Fibroblast of skin of right quadriceps (primary cell): ENCODE measurements at places on chromosomes 7 and 10.

DNA sequence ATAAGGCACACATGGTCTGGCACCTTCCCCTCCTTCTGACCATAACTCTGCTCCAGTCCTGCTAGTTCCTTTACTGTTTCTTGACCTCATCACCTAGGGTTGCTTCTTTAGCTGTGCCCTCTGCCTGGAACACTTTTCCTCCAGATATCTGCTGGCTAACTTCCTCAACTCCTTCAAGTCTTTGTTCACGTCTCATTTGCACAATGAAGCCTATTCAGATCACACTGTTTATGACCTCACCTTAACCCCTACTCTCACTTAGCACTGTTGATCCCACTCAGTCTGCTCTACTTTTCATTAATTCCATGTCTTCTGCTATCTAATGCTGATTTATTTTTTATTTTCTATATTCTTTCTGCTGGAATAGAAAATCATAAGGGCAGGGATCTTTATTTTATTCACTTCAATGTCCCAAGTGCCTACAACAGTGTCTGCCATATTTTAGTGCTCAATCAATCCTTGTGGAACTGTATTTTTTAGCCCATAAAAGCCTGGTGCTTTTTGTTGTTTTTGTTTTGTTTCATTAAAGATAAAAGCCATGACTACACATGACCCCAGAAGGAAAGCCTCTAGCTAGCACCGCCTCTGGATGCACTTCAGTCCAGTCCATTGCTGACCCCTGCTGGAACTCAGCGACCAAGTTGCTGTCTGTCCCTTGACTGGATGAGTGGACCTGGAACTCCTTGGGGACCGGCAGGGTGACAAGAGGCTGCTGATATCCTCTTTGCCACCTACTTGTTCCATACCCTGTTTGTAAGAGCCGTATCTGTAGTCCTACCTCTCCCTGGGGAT, 12.3 kb downstream of the KLF14 start:
- DNase-seq = peak; percentile 48

- peak; percentile 52 for DNase-seq
Measured at GRCh38 chr10:5442065-5442989, 30.0 kb downstream of the NET1 start.

GRCh38 chr7:139646566-139646965, 123.1 kb downstream of the CLEC2L start:
- no peak for DNase-seq

DNA sequence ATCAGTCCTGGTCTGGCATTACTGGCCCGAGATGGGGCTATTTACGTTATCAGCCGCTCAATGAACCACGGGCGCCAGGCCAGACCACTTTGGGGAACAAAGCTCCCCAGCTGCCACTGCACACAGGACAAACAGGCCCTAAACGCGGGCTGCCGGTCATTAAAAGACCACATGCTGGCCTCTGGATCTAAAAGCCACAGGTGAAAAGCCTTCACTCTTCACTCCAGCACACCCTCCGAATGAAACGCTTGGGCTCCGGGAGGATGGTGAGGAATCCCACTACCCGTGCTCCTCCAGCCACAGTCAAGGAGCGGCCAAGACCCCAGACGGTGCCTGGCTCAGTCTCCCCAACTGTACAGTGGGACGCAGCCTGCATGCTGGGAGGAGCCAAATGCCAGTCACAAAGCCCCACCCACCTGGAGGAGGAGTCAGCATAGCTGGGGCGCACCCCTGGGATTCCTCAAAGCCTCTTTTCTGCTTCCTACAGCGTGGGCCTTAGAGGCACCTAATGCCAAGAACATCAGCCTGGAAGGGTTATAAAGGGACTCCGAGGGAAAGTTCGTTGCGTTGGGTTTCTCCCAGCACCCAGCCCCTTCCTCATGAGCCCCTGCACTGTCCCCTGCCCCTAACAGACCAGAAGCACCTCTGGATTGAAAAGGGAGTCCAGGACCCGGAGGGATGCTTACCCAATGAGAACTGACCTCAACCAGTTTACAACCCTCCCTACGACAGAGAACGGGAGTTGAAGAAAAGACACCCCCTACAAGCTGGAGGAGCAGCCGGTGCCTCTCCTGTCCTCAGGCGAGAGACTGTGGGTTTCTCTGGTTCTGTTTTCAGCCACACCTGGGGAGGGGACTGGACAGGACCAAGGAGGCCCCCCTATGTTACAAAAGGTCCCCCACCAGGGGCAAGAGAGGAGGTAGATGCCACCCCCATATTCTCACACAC, 4.7 kb downstream of the PDGFA start:
- DNase-seq = peak; percentile 42

DNA sequence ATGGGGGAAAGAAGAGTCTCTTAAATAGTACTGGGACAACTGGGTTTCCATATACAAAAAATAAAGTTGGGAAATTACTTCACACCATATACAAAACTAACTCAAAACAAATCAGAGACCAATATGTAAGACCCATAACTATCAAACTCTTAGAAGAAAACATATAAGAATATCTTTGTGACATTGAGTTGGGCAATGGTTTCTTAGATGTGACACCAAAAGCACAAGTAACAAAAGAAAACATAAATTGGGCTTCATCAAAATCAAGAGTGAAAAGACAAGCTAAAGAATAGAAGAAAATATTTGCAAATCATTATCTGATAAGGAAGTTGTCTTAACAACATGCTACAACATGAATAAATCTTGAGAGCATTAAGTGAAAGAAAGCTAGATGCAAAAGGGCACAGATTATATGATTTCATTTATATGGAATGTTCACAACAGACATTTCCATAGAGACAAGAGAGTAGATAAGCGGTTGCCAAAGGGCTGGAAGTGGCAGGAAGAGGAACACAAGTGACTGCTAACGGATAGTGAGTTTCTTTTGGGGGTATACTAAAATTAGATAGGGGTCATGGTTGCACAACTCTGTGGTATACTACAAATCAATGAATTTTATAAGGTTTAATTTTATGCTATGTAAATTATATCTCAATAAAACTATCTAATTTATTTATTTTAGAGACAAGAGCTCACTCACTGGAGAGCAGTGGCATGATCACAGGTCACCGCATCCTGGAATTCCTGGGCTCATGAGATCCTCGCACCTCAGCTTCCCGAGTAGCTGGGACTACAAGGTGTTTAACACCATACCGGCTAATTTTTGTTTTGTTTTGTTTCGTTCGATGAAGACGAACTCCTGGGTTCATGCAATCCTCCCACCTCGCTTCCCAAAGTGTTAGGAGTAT, 35.4 kb downstream of the JMJD1C start:
- peak; percentile 70 for DNase-seq

- DNase-seq = no peak
Measured at GRCh38 chr7:107043491-107043890, 1.0 kb upstream of the PRKAR2B start.

GRCh38 chr10:110817614-110818013, 54.1 kb upstream of the PDCD4 start:
- DNase-seq = no peak

GRCh38 chr7:26853788-26854393, 10.5 kb downstream of the SKAP2 start:
- peak; percentile 42 for DNase-seq

DNA sequence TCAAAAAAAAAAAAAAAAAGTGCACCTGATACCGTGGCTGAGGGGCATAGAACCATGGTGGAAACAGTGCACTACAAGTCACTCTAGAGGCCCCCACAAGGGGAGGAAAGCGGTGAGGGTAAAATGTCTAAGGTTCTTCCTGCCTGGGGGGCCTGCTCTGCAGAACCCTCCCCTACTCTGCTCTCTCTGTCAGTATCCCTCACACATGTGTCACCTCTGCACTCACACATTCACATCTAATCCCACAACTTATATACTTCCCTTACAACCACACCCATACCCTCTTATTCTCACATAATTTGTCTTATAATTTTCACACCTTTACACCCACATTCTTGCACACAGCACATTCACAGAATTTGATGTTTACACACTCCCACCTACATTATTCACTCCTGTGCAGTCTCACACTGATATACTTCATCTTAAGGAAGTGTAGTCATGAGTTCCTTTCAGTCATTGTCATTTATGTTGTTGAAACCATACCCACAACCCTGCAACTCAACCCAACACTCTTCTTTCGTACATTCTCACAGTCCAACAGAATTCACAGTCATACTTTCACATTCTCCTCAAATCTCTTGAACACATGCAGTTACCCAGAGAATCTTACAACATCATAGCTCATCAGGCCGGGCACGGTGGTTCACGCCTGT, 68.0 kb upstream of the PAX2 start:
- DNase-seq = no peak

DNA sequence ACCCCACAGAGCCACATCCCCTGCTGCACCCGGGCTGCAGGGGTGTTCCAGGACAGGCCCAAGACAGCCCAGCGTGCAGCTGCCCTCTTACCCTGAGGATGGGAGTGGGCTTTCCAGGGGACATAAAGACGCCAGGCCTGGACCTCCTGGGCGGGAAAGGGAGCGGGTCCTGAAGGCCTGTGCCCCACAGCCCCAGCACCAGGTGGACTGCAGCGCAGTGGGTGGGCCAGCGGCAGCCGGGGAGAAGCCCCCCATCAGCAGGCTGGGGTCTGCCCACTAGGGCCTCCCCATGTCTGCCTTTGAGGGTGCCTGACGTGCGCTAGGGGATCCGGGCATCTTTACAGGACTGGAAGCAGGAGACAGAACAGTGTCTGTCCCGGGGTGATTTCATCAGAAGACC, 22.6 kb upstream of the ZNF735 start:
- DNase-seq = no peak

DNA sequence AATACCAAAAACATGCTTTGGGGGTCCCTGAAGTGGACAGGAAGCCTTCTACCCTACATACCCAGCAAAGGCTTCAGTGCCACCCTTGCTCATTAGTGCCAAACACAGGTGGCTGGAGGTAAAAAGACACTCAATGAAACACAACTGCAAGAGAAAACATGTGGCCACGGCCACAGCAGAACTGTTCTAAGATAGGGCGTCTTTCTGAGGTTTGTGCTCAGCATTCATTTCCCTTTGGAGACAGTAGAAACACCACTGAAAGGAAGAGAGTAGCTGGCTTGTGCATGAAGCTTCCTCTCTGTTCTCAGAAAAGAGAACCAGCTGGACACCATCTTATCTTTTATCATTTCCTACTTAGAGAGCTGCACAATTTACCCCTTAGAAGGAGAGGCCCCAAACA, 143.0 kb downstream of the PLXNA4 start:
- no peak for DNase-seq

DNA sequence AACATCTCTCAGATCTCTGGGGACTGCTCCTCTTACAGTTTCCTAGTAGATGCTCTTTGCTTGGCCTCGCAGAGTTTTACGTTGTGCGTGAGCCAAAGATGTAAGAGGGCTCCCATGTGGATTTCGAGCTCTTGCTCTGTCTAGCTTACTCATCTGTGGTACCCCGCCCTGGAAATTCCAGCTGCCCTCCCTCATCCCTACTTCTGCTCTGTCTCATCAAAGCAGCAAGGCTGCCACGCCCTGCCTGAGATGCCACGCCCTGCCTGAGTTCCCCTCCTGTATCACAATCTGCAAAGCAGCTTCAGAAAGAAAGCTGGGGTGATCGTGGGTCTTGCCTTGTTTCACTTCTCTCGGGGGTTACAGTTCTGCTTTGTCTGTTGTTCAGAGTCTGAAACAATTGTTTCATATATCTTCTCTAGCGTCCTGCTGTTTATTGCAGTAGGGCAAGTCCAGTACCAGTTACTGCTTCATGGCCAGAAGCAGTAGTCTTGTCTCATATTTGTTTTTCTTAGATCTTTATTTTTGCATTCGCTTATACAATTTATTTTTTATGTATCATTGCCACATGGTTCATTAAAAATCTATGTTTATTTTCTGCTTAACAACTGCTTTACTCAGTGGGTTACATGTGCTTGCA, 36.1 kb upstream of the CCNY start:
- peak; percentile 69 for DNase-seq

GRCh38 chr7:108460964-108461363, 4.7 kb upstream of the NRCAM start:
- DNase-seq = no peak

DNA sequence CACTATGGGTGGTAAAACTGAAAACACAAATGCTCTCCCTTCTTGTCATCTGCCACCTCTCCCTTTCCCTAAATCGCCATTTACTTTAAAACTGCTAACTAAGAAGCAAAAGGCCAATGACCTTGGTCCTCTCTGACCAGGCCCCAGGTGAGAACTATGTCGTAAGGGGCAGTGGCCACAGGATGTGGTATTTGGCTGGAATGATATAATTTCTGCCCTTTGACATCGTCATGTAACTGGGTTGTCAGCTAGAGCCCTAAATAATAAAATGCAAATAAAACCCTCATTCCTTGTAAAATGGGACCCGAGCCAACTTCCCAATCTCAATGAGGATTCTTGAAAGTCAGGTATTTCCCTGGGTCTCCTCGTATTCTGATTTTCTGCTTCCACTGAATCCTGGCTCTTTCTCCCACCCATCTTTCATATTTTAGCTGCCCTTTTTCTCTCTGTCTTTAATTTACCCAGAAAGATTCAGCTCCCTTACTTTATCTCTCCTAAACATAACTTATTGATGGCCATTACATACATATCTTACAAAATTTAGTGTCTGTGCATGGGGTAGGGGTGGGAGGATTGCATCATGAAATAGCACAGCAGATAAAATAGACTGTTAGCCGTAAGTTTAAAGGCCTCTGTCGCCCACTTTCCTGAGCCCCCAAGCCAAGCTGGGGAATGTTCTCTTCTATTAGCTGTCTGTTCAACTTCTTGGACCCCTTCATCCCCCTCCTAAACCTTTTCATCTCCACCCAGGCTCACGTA, 3.2 kb upstream of the EEPD1 start:
- DNase-seq = no peak

DNA sequence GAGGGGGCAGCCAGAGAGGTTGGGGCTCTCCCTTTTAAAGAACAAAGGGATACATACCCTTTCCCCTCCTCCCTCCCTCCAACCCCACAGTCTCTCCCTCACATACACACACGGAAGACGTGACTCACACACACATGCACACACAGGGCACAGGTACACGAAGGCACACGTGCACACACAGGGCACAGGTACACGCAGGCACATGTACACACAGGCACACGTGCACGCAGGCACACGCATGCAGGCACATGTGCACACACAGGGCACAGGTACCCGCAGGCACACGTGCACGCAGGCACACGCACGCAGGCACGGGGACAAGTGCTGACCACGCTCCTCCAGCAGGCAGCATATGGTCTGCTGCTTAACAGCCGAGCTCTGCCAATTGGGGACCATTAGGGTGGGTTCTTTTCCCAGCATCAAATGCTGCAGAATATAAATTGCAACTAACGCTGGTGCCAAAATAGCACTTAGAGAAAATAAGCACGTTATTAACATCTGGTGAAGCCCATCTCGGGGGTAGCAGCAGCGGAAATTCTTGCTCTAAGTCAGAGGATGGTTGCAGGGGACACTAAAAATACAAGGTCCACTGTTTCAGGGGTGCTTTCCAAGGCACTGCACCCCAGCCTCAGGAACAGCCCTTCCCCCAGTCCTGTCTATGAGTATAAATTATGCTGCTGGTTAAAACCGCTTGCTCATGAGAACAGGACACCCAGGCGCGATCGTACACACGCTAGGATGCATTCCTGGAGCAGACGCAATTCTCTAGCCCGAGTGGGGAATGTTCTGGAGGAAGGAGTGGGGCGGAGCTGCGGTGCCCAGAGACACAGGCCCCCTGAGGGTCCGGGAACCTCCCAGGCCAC, 55.2 kb upstream of the TNRC18 start:
- peak; percentile 84 for DNase-seq

GRCh38 chr10:128934492-128934891, 532.5 kb upstream of the MGMT start:
- DNase-seq = no peak

- DNase-seq = peak; percentile 10
Measured at GRCh38 chr7:26291699-26292538, at the start of gene SNX10. Gene SNX10, plus strand, starts transcription at chr7:26291862. Its CDS starts 54,581 bp downstream, at chr7:26346443.

- DNase-seq = peak; percentile 22
Measured at GRCh38 chr10:13440185-13441061, 88.4 kb downstream of the BEND7 start.

GRCh38 chr10:99975942-99976809, 33.6 kb downstream of the DNMBP start:
- peak; percentile 78 for DNase-seq
